ENCODE measurements at places on chromosomes 12 and 14.

GRCh38 chr14:68232300-68233055, 412.9 kb downstream of the RAD51B start:
- no peak for DNase-seq

DNA sequence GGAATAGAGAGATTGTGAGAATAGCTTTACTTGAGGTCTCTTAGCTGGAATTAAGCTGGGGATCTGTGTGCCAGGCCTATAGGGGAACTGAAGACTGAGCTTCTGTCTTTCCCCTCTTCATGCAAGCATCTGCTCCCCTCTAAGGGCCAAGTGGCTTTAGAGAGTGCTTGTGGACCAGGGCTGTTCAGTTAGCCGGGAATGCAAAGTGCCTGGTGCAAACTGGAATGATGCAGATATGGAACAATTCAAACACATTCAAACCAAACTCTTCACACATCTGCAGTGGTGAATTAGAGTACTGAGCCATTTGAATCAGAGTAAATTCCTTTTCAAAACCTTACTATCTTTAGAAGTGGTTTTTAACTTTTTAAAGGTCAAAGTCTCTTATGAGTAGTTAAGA, 99.0 kb downstream of the LIN7A start:
- no peak for DNase-seq

- DNase-seq: no peak
Measured at GRCh38 chr12:38110026-38110699, 206.4 kb upstream of the ALG10B start.

- no peak for DNase-seq
Measured at GRCh38 chr12:40473962-40474361, 218.3 kb upstream of the CNTN1 start.

DNA sequence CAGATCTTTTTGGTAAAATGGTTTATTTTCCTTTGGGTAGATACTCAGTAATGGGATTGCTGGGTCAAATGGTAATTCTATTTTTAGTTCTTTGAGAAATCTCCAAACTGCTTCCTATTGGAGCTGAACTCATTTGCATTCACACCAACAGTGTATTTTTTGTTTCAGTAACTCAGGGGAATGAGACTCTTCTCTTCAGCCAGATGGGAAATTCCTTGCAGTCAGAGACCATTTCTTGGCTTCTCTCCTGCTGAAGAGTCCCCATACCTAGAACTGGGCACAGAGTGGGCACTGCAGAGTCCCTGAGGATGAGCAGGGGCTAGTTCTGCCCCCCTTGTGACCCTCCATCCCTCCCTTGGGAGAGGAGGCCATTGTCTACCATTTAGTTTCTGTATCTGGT, 10.8 kb downstream of the SDSL start:
- DNase-seq: no peak

DNA sequence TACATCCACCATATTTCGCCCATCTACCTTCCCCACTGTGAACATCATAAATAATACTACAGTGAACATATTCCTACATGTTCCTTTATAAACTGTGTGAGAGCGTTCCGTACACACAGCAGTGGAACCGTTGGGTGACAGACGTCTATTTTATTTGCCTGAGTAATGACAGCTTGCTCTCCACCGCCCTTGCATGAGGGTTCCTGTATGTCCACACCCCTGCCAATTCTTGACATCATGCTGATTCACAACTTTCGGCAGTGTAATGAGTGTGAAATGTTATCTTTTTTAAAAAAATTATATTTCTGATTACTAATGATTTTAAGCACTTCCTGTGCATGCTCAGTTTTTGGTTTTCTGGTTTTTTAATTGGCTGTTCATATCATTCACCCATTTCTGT, 4.3 kb upstream of the RAD52 start:
- no peak for DNase-seq

DNA sequence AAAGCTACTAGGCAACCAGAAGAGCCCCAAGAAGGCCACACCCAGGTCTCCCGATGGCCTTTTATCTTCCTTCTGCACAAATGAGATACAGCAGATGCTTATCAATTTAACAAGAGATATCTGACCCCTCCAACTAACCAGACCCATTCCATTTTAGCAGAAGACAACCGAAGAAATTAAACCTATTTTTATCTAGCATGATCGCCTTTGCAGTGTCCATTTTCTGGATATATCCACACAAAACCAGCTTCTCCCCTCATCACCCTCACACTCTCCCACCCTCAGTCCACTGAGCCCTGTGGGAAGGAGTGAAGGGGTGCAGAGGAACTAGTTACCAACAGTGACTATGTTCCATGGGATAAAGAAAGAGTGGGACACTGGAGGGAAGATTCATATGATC, 20.9 kb upstream of the DHRS4 start:
- no peak for DNase-seq

DNA sequence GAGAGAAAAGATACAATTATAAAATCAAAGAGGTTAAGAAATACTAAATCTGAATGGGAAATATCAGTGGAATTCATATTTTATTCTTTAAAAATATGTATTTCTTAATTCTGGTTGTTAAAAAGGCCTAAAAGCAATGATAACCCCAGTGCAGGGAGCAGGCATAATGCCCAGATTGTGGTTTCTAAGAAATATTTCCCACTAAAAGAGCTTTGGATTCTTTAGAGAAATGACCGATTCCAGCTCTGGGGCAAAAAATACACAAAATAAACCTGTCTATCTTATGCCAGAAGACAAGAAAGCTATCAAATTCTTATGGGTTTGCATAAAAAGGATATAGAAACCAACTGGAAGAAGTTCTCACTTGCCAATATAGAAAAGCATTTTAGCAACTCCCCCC, 71.6 kb downstream of the PDE6H start:
- no peak for DNase-seq

DNA sequence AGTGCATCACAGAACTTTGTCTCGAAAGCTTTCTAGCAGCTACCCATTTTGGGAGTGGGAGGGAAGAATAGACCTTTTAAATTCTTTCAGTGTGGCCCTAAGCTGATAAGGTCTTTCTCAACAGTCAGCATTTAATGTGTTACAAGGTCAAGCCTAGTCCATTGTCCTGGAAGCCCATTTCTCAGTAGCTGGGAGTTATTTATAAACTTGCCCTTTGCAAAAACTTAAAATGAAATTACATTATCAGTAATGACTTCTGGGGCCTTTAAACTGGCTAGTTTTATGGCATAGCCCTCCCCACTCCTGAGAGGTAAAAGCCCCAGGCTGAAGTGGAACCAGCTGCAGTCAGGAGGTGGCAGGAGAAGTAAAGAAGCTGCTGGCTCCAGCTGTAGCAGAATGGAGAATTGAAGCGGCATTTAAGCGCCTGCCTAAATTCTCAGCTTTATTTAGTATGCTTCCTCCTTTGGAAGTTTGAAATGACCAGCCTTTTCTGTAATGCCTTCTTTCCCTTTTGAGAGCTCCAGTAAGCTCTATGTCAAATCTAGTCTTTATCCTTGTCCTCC, 12.4 kb downstream of the COPZ1 start:
- peak; percentile 34 for DNase-seq
